Left ventricle myocardium inferior (tissue), 1 donor: ENCODE measurements at places on chromosomes 6 and 20. TPM values are rescaled to one million over a fixed set of nuclear protein-coding genes. Genes with fewer than 3 reads are reported as not detected.

The SLC35D3 gene
- 0.08 TPM for total RNA-seq

The C4B gene
- total RNA-seq, result 72.9 TPM

DNA sequence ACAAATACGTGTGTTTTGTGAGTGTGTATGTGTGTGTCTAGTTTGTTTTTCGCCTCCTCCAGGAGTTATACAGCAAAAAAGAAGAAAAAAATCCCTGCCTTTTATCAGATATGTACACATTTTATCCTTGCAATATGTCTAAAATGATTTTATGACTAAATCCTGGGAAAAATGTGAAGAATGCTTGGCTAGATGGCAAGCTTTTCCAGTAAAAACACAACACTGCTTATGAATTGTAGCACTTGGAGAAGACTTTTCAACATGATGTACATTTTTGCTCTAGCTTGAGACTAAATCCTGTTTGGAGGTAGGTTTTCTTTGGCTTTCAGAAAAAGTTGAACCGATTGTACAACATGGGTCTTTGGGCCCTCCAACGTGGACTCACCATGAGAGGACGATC, 160.2 kb downstream of the GMPR start:
- H3K36me3 ChIP-seq, result no peaks in the 10 kb centered on the region
- peaks cover 15% of the 10 kb centered on the region for H3K4me1 ChIP-seq
- H3K27ac ChIP-seq, result no peak overlapping the region
- H3K27me3 ChIP-seq, result no peaks in the 10 kb centered on the region
- H3K4me3 ChIP-seq, result no peak overlapping the region

- peaks cover 79% of the 10 kb centered on the region for H3K4me1 ChIP-seq
- no peaks in the 10 kb centered on the region for H3K27me3 ChIP-seq
- H3K4me3 ChIP-seq, result peak overlapping the region; percentile 88
- DNase-seq, result no peak
These were observed 1.5 kb downstream of the LAMA4 start for GRCh38 chr6:112252571-112253497.

DNA sequence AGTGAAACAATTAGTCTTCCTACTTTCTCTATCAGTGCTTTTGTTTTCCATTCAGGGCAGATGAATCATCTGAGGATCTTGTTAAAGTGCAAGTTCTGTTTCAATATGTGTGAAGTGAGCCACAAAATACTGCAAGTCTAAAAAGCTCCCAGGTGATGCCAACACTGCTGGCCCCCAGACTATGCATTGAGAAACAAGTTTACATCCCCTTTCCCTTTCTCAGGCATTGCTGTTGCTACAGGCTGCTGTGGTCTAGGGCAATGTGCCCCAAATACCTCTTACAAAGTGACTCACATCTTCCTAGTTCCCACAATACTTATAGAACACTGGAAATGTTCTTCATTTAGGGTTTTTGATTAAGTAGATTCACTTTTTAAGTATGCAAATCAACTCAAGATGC, 31.8 kb downstream of the ABRACL start:
- H3K36me3 ChIP-seq, result no peaks in the 10 kb centered on the region
- no peak for DNase-seq

GRCh38 chr6:76703786-76704185, 631.3 kb upstream of the IMPG1 start:
- no peaks in the 10 kb centered on the region for H3K27me3 ChIP-seq
- H3K36me3 ChIP-seq, result no peaks in the 10 kb centered on the region
- no peak overlapping the region for H3K4me3 ChIP-seq

- no peaks in the 10 kb centered on the region for H3K4me1 ChIP-seq
- H3K27me3 ChIP-seq, result no peaks in the 10 kb centered on the region
- no peak overlapping the region for H3K4me3 ChIP-seq
These were observed 419.2 kb upstream of the MMS22L start for GRCh38 chr6:97702248-97702647.

DNA sequence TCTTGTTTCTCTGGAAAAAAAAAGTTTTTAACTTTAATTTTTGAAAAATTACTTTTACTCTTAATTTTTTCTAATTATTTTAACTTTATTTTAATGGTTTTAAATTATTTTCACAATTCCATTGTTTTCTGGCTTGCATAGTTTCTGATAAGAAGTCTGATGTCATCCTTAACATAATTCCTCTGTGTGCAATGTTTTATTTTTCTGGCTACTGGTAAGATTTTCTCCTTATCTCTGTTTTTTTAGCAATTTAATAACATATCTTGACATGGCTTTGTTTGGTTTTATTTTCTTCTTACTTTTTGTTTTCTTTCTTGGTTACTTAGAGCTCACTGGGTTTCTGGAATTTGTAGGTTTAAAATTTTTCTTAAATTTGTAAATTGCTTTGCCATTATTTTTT, 114.8 kb downstream of the TBXT start:
- H3K36me3 ChIP-seq, result no peaks in the 10 kb centered on the region
- peaks cover 4% of the 10 kb centered on the region for H3K27me3 ChIP-seq
- no peak overlapping the region for H3K4me3 ChIP-seq
- H3K4me1 ChIP-seq, result peaks cover 5% of the 10 kb centered on the region
- no peak overlapping the region for H3K27ac ChIP-seq
